Glutamatergic neuron (in vitro differentiated cells): ENCODE measurements at places on chromosomes 7 and 10. TPM values are rescaled to one million over a fixed set of nuclear protein-coding genes. Genes with fewer than 3 reads are reported as not detected.

DNA sequence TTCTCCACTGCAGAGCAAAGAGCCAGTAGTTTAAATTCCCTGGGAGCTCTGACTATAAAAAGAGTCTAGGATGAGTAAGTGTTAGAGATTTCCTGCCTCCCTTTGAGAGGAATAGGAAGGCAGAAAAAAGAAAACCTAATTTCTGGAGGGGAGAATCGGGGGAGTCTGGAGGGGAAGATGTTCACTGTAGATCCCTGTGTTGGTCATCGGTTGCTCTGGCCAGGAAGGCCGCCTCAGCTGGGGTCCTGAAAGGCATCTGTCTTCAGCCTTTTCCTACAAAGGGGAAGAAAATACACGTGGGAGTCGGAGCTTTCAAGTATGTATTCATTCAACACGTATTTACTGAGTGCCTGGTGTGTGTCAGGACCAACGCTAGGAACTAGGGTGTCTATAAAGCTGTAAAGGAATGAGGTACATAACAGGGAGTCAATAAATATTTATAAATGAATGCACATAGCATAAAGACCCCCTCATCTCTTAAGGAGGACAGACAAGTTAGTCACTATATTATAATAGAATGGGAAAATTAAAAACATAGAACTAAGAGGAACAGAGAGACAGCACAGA lies 101.1 kb downstream of the ICA1 start:
- DNase-seq: no peak

DNA sequence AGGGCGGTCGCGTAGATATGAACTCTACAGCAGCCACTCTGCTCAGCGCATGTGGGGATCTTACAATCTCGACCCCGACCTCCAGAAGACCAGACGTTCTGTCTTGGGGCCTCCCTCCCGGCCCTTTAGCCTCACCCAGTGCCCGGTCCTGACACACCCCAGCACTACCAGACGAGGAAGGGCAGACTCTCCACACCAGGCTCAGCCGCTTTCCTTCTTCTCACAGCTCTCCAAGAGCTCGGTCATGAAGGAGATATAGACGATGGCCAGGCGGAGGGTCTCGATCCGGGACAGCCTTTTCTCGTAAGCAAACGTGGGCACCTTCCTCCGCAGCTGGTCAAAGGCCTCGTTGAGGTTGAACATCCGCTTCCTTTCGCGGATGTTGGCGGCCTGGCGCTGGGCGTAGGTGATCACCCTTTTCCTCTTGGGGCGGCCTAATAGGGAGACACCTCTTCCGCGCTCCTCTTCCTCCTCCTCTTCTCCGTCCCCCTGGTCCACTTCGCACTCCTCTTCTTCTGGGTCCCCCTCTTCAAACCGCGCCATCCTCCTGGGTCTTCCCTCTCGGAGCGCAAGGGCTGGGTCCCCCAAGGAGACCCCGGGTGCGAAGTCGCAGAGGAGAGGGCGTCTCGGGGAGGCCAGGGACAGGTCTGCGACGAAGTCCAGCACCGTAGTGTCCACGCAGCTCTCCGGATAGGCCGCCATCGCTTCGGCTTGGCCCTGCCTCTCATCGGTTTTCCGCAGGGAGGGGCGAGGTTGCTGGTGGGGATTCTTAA lies at the start of gene FERD3L:
TSS of gene FERD3L (minus strand) at position 761 of the 773 bp plus-strand sequence. CDS start at position 702, 59 bp downstream.
- peak; percentile 62 for DNase-seq

- no peak for DNase-seq
Measured at GRCh38 chr7:25926009-25926408, 226.0 kb upstream of the NFE2L3 start.

DNA sequence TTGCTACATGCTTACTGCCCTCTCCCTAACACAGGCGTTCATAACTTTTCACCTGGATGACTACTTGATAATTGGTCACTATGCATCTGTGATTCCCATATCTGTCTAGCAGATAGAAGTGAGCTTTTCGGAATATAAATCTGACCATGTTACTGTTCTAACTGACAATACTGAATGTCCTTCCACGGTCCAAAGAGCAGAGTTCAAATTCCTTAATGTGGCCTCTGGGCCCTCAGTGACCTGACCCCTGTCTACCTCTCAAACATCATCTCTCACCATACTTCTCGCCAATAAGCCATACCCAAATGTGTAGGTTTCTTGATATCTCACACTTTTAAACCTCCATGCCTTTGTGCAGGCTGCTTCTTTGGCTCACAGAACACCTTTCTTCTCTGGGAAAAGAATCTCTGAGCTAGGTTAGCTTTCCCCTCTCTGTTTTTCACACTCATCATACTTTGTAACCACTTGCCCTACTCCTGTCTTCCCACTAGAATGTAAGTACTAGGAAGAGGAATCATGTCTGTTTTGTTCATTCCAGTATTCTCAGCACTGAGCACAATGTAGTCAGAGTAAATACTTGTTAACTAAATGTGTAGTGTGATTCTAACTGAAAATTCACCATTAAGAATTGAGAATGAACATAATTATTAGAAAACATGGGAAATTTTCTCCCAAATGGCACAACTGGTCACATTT lies 39.2 kb upstream of the LRRC17 start:
- no peak for DNase-seq

GRCh38 chr7:81833401-81833800 lies 63.6 kb upstream of the HGF start:
- DNase-seq: no peak

DNA sequence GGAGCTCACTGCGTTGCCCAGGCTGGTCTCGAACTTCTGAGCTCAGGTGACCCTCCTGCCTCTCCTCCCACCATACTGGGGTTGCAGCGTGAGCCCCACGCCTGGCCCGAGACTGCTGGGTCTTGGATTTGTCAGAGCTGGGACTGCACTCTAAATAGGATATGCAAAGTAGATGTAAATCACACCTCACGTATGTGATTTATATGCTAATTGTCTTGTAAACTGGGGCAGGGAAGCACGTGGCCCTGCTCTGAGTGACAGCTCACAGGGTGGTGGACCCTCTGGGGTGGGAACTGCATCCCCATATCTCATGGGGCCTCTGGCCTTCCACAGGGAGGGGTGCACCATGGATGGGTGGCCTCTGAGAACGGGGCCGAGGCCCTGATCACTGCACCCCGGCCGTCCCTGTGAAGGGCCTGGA lies 34.1 kb downstream of the GET4 start:
- DNase-seq: no peak

DNA sequence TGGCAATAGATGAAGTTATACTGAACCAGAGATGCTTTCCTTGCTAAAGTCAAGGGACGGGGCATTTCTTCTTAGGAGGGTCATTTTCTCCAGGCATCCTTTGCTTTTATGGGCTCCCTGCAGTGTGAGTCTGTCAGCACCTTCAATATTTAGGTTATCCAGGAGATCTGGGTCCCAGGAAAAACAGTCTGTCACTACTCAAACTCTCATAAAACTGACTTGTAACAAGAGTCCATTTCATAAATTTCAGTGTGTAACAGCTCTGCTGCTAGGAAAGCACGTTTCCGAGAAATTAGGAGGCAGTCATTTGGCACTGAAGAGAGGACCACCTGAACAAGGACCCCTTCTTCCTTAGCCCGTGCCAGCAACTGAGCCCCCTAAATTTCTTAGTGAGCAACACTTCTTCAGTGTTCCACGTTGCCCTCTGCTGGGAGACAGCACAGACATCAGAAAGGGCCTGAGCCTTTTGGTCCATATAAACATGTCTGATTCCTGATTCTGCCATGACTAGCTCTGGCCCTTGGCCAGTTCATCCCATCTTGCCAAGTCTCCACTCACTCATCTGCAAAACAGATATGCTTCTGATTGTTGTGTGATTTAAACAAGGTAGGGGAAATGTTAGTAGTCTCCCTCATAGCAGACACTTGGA lies 7.2 kb downstream of the GCC1 start:
- DNase-seq: no peak

Gene ATOH7
- 0.86 TPM for total RNA-seq

Gene SPACDR
- total RNA-seq: 1.7 TPM

Gene MAT1A
- not detected for total RNA-seq

Gene TUBAL3
- not detected for total RNA-seq

Gene EPO
- total RNA-seq: not detected

Gene UPK3BL1
- total RNA-seq: 21.9 TPM
